NCI-H1105 (cell line): ENCODE measurements at places on chromosomes 12 and 14.

GRCh38 chr12:104575442-104576186, 118.9 kb downstream of the CHST11 start:
- no peak for DNase-seq

- DNase-seq: no peak
Observed at GRCh38 chr14:65251213-65251612, 148.9 kb upstream of the MAX start.

DNA sequence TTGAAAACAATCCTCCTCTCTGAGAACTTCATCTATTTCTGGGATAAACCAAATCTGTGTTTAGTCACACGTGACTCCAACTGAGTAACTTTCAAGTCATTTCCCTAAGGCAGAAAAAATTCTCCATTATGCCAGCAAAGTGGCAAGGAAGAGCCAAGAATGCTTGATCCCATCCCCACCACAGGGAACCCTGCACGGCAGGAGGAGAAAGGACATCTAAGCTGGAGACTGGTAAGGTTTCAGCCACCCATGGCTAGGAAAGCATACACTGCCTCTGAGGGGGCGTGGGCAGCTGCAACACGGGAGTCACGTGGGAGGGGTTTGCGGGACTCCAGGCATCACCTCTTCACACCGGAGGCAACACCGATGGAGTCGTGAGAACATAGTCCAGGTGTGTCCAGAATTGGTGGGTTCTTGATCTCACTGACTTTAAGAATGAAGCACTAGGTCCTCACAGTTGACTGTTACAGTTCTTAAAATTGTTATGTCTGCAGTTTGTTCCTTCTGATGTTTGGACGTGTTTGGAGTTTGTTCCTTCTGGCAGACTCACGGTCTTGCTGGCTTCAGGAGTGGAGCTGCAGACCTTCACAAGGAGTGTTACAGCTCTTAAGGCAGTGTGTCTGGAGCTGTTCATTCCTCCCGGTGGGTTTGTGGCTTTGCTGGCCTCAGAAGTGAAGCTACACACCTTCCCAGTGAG, 2.7 kb upstream of the SIVA1 start:
- no peak for DNase-seq

GRCh38 chr12:96136725-96137378, 57.3 kb upstream of the ELK3 start:
- no peak for DNase-seq

- DNase-seq: no peak
Observed at GRCh38 chr14:82438436-82438835, 904.8 kb upstream of the SEL1L start.

DNA sequence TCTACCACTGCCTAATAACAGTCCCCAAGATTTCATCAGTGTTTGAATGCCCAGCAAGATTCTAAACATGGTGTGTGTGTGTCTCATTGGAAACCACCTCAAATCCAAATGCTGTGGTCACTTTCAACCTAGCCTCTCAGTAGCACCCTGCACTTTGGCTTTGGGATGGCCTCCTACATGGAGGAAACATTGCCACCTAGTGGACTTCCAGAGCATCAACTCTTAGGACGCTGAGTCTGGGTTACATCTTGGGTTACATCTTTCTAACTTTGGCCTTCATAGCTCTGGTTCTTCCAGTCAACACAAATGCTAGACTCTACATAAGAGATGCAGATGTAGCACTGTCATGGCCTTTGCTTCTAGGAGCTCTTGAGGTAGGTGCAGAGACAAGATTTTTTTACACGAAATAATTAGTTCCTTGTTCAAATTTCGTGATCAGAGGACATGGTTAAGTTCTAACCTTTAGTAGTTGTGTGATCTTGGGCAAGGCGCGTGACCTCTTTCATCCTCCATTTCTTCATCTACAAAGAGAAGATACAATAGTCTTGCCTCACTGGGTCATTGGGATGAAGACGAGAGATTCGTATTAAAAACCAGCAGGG, 113.5 kb upstream of the VASH1 start:
- peak; percentile 47 for DNase-seq

DNA sequence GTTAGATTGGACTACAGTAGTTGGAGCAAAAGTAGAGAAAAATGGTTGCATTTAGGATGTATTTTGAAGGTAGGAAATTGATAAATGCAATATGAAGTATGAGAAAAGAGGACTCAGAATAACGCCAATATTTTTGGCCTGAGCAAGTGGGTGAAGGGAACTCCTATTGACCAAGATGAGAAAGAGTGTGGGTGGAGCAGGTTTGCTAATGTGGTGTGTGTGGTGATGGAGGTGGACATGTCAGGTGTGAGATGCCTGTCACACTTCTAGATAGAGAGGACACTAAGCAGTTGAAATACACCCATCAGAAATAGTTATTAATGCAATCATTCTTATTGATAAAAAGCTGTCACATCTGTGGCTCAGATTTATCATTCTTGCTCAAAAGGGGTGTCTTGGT, 7.3 kb downstream of the GUCY2C start:
- no peak for DNase-seq

GRCh38 chr14:52342849-52343596, 28.9 kb downstream of the PTGER2 start:
- DNase-seq: no peak

DNA sequence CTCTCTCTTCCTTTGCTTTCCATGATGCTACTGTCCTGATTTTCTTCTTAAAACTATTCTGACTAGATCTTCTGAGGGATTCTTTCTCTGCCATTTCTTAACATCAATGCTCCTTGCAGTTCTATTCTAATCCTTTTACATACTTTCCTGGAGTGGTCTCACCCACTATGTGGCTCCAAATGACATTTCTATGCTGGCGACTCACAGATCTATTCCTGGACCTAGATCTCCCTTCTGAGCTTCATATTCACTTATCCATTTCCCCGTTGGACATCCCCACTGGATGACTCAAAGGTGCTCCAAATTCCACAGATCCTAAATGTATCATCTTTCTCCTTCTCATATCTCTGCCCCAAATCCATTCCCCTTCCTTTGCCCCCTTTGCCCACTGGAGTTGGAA, 4.1 kb downstream of the TEP1 start:
- no peak for DNase-seq

GRCh38 chr14:69152181-69152901, 578 bp downstream of the DCAF5 start:
- DNase-seq: peak; percentile 38

DNA sequence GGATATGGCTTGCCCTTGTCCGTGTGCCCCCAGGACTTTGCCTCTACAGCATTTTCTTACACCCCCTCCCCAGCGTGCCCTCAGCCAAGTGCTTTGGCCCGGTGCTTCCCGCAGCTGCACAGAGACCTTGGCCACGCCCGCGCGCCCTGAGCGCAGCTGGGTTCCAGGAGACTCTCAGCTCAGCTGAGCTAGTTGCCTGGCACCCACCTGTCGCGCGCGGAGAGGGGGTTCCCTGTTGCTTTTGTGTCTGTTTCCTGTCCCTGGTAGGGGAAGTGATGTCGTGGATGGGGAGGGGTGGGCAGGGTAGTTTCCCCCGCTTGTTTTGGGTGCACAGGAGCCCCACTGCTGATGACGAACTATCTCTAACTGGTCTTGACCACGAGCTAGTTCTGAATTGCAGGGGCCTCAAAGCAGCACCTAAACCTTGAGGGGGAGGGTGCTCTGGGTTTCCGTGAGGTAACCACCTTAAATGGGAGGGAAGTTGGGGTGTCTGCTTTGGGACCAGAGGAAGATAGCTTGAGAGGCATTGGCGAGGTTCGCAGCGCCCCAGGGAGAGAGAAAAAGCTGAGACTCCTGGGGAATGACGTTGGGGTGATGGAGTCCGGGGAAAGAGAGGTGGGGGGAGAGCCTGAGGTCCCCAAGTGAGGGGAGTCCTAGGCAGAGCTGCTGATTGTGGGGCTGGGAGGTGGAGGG, 1.5 kb downstream of the DIO3 start:
- DNase-seq: peak; percentile 65

DNA sequence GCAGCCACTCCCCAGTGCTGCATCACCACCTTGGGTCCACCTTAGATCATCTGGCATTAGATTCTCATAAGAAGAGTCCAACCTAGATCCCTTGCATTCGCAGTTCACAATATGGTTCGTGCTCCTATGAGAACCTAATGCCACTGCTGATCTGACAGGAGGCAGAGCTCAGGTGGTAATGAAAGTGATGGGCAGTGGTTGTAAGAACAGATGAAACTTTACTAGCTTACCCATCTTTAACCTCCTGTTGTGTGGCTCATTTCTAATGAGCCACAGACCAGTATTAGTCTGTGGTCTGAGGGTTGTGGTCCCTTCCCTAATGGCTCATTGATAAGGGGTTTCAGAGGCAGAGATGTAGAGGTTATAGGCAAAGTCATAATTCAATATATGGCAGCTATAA, 615.9 kb upstream of the MIS18BP1 start:
- no peak for DNase-seq
